Activated T-helper 17 cell treated with anti-CD3 and anti-CD28 coated beads, Interleukin-2, amount 50 U/mL, for 72 hours (primary cell): ENCODE measurements at places on chromosomes 4 and X.

- H3K36me3 ChIP-seq: no peaks in the 10 kb centered on the region
- no peak overlapping the region for H3K27ac ChIP-seq
- no peaks in the 10 kb centered on the region for H3K4me1 ChIP-seq
- no peaks in the 10 kb centered on the region for H3K27me3 ChIP-seq
These were observed 130.3 kb downstream of the GUCY2F start for GRCh38 chrX:109351557-109351956.

DNA sequence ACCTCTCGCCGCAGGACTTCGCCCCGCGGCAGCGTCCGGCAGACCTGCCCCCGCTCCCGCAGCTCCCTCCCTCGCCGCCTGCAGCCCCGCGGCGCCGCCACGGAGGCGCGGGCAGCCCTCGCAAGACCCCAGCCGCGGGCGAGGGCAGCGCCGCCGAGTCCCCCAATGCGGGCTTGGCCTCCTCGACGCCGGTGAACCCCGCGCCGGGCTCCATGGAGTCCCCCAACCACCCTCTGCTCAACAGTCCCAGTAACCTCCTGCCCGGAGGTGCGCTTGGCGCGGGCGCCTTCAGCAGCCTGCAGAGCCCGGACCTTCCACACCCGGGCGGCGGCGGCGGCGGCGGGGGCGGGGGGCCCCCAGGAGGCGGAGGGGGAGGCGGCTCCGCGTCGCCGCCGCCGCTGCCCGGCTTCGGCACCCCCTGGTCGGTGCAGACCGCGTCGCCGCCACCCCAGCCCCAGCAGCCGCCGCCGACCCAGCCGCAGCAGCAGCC is 1.2 kb downstream of the CPEB2 start:
- H3K27ac ChIP-seq: no peak overlapping the region
- no peaks in the 10 kb centered on the region for H3K27me3 ChIP-seq
- peaks cover 20% of the 10 kb centered on the region for H3K36me3 ChIP-seq
- peak; percentile 9 for ATAC-seq
- peak overlapping the region; percentile 96 for H3K4me3 ChIP-seq

DNA sequence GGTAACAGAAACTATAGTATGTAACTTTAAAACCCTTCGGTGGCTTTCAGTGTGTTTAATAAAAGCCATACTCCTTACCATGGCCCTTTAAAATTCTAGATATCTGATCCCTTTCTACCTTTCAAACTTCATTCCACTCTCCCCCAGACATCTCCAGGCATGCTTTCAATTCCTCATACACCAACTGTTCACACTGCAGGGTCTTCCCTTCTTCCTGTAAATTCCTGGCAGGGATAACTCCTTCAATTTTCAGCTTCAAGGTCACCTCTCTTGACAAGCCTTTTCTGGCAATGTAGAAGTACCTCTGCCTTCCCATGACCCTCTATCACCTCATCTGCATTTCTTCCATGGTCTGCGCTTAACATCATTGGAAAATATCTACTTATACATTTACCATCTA is 60.8 kb downstream of the WDFY3 start:
- ATAC-seq: no peak
- no peak overlapping the region for H3K4me3 ChIP-seq
- no peaks in the 10 kb centered on the region for H3K4me1 ChIP-seq
- H3K36me3 ChIP-seq: no peaks in the 10 kb centered on the region
- no peak overlapping the region for H3K27ac ChIP-seq

GRCh38 chr4:150457802-150458201 is 124.1 kb upstream of the MAB21L2 start:
- peaks cover 46% of the 10 kb centered on the region for H3K36me3 ChIP-seq
- H3K27me3 ChIP-seq: no peaks in the 10 kb centered on the region
- H3K4me3 ChIP-seq: no peak overlapping the region
- no peak overlapping the region for H3K27ac ChIP-seq
